Tibial artery (tissue), 4 donors: ENCODE measurements at places on chromosomes 16 and 17.

GRCh38 chr16:56600398-56600999, 7.9 kb upstream of the MT2A start:
- peak; percentile 46 for DNase-seq

GRCh38 chr17:75645889-75646637, 12.8 kb downstream of the SMIM5 start:
- no peak for DNase-seq

GRCh38 chr17:27339836-27340550, 46.1 kb downstream of the WSB1 start:
- peak; percentile 33 for DNase-seq

DNA sequence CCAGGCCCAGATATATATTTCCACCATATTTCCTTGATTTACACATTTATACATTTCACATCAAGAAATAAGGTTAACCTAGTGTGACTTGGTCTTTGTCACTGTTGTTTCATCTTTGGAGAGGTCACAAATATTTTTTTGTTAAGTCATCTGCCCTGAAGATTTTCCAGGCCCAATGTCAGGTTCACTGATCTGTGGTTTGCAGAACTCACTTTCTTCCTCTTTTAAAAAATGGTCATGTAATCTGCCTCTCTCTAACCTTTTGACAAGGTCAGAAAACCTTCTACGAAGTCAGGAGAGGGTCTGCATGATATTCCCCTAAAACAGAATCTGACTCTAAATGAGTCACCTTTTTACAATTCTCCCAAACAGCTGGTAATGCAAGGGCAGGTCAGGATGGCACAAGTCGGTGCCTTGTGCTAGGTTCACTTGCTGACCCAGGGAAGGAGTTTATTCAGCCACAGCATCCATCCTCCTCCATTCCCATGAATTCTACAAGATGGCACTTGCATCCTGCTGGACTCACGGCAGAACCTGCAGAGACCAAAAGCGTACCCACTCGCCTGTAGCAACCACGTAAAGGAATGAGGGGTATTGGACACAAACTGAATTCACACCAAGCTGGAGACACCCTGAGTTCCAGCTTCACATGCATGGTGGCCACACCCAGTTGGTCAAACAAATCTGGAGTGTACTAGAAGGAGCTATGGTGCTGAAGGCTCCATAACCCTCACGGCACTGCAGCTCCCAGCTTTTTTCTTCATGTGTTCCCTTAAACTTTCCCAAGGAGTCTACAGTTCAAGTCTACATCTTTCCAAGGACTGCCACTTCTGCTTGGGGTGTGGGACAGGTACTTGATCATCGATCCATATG, 1.6 kb upstream of the KIAA0513 start:
- no peak for DNase-seq

DNA sequence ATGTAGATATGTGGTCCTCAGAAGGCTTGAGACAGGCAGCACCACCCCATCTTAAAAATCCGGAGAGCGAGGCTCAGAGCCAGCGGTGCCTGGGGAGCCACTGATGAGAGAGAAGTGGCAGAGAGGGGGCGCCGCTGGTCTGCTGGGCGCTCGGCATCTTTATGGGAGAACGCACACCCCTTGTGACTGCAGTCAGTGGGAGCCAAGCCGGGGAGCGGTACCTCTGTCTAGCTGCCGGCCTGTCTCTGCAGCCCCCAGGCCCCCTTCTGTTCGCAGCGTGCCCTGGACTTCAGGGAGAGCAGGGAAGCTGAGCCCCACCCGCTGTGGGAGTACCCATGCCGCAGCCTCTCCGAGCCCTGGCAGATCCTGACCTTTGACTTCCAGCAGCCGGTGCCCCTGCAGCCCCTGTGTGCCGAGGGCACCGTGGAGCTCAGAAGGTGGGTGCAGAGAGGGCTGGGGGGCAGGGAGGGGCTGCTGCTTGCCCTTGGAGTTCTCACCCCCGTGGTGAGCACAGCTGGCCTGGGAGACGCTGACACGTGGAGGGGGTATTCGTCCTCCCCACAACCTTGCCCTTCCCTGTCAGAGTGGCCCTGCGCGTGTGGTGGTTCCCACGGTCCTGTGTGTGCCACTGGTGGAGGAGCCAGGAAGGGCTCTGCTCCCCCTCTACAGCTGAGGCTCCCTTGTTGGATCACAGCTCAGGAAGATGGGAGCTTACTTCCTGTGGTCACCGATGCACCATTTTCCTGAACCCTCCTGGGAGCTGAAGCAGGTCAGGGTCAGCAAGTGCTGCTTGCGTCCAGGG, 44.8 kb downstream of the PRMT7 start:
- DNase-seq = no peak

DNA sequence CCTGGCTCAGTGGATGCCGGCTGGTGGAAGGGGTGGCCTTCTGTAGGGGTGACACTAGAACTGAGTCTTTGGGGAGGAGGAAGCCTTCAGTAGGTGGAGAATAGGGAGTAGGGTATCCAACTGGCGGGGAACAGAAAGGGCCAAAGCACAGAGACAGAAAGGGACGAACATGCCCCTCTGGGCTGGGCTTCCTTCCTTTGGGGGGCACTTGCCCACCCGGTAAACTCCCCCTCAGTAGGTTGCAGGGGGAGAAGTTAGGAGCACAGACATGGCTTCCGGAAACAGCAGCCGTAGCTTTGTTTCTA, 774 bp downstream of the ENGASE start:
- DNase-seq = no peak

- DNase-seq = no peak
Observed at GRCh38 chr17:16478649-16479048, 13.3 kb downstream of the LRRC75A start.

DNA sequence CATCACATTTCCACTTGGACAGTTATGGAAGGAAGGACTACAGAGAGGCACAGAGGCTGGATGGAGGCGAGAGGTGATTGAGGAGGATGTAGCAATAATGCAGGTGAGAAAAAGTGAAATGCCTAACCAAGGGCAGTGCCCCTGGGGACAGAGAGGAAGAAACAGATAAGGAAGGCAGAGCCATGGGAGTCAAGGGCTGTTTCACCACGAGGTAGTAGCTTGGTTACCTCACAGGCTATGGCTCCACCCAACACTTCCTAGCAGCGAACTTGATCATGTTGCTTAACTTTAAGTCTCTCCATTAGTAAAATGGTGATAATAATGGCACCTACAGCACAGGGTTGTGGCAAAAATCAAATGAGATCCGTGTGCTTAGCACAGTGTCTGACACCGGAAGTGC, 83.9 kb downstream of the YPEL2 start:
- DNase-seq = no peak

- DNase-seq = no peak
Observed at GRCh38 chr17:65155622-65156021, 18.5 kb downstream of the RGS9 start.

- no peak for DNase-seq
Observed at GRCh38 chr16:59236804-59237458, 502.8 kb upstream of the GOT2 start.

DNA sequence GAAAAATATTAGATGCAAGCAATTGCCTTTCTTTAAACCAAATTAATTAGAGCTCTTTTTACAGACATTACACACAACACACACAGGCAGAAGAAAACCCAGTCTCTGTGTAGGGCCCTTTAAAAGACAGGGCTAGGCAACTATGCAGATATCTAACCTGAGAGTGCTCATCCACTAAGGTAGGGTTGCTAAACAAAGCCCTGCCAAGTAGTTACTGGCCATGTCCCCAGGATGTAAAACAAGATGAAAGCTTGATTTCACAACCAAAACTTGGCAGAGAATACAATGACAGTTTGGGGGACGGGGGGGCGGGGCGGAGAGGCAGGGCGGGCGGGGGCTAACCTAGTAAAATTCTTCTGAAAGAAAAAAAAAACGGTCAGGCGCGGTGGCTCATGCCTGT, 669.0 kb upstream of the CA10 start:
- DNase-seq = no peak

DNA sequence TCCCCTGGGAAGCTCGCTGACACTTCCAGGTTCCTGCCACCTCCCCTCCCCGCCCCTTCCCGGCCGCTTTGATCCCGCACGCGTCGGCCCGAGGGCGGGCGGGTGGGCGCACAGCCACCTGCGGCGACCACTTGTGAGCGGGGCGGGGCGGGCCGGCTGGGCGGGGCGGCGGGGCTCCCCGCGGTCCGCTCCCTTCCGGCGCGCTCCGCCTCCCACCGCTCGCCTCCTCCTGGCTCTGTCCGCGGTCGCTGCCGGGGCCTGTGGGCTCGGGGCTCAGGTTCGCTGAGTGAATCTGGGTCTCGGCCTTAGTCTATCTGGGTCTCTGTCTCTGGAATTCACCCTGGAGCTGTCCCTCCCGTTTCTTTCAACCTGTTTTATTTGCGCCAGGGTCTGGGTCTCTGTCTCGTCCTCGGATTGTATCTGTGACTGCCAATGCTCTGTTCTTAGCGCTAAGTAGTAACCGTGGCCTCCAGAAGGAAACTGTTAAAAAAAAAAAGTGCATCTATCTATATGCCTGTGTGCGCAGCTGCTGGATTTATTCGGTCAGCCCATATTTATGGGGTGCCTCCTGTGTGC, 2.7 kb upstream of the HES7 start:
- DNase-seq = no peak

- DNase-seq = no peak
Observed at GRCh38 chr17:51793686-51794085, 364.8 kb downstream of the CA10 start.

DNA sequence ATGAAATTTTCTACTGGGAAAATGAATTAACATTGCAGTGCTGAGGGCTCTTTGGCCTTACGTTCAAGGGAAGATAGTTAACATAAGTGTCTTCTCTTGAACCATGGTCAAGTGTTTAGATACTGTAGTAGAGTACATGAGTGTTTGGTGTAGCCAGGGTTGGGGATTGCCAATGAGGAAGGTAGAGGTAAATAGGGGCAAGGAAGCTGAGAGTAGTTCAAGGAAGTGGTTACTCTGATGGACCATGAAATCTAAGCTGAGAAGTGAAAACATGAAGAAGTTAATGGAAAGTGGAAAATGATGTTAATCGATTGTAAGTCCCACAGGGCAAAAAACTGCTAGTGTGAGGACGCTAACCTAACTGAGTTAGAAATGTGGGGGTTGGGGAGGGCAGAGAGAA, 249.6 kb upstream of the AXIN2 start:
- no peak for DNase-seq

DNA sequence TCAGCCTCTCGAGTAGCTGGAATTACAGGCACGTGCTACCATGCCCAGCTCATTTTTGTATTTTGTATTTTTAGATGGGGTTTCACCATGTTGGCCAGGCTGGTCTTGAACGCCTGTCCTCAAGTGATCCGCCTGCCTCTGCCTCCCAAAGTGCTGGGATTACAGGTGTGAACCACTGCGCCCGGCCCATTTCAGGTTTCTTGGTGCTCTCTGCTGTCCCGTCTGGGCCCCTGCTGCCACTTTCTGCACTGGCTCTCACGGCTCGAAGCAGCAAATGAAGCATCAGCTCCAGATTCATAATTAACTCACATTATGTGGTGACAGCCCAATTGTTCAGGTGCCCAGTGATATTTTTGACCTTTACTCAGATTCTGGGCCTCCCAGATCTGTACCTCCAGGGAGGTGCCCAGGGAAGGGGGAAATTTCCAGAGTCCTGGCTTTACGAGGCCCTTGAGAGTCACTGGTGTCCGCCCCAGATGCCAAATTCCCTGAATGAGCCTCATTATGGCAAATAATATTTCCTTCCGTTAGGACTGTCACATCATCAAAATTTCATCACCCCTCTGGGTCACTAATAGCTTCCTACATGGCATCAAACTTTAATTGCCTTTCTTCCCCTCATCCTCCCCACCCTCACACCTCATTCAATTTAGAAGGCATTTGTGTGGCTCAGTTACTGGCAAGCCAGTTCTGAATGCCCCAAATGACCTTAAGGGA, 9.0 kb downstream of the SDK2 start:
- DNase-seq = peak; percentile 53

- no peak for DNase-seq
Observed at GRCh38 chr16:31376705-31377104, 16.4 kb upstream of the ITGAD start.

GRCh38 chr16:85286951-85287814, 174.9 kb upstream of the CIBAR2 start:
- DNase-seq = peak; percentile 40

DNA sequence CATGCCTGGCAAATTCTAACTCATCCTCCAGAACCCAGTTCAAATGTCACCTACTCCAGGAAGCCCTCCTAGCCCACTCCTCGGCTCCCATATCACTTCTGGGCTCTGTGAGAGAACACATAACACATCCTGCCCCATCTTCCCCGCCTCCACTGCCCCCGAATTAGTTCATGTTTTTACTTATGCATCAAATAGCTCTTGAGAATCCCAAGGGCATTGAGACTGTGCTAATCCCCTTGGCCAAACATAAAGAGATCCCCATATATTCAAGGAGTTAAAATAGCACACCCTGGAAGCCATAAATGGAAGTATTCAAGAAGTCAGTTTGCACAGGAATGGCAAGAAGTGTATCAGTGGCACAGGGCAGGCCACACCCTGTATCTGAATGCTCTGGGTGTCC, 2.0 kb upstream of the CREBBP start:
- DNase-seq = no peak

- no peak for DNase-seq
Observed at GRCh38 chr16:7443648-7444365, 111.2 kb downstream of the RBFOX1 start.

- peak; percentile 87 for DNase-seq
Observed at GRCh38 chr17:16991349-16992009, 19.6 kb upstream of the TNFRSF13B start.

DNA sequence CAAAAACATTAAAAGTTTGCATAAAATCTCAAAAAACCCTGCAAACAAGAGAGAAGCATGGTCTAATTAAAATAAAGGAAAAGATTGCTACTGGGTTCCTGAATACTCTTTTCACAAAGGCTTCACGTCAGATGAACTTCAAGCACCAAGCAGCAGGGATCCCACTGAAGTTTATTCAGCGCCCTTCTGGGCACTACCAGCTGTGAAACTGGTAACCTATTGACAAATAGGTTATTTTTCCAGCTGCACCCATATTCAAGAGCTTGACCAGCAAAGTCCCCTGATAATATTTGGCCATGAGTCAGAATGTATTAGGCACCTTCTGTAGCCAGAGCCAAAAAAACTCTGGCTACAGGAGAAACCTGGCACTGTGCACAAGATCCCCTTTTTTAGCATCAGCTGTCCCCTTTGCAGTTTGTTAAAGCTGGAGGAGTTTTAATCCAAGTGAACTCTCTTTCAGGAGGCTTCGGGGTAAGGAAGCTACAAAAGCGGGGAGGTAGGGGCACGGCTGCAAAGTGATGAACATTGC, 60.3 kb downstream of the GRIN2A start:
- DNase-seq = no peak

- no peak for DNase-seq
Observed at GRCh38 chr16:81891736-81892364, 112.8 kb downstream of the PLCG2 start.

DNA sequence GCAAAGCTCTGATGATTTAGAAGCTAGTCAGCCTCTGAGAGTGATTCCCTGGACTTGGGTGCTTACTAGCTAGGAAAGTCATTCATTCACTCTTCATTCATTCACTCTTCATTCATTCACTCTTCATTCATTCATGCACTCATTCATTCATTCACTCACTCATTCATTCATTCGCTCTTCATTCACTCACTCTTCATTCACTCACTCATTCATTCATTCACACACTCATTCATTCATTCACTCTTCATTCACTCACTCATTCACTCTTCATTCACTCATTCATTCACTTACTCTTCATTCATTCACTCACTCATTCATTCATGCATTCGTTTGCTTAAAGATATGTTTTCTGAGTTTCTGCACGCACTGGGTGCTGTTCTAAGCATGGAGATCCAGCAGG, 292.7 kb upstream of the TNRC6C start:
- DNase-seq = no peak

GRCh38 chr17:42386777-42387657, 1.2 kb downstream of the STAT3 start:
- DNase-seq = no peak

GRCh38 chr17:71423871-71424546, 696.8 kb upstream of the SOX9 start:
- no peak for DNase-seq

- DNase-seq = no peak
Observed at GRCh38 chr17:52537421-52537820, 378.9 kb upstream of the CA10 start.
